Stimulated activated CD4-positive, alpha-beta T cell treated with anti-CD3 and anti-CD28 coated beads, Interleukin-1b, Interleukin-23, amount 100 ng/mL, for 1 hour (primary cell): ENCODE measurements at places on chromosomes 4 and X.

DNA sequence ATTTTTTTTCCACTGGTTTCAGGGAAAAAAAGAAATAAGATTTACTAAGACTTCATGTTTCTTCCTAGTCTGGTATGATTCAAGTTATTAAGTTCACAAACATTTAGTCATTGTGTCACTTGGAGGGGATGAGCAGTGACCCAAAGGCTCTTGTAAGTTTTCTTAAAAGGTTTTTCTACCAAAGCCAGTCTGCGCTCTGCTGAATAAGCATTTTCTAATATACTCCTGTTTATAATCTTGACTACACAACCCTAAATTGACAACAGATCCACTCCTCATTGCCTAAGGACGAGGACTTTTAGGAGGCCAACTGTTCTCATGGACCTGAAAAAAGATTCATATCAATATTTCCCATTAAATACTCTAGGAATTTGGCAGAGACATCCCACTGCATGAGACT, 161.1 kb upstream of the TLL1 start:
- no peak for DNase-seq

GRCh38 chr4:174213731-174214100, 69.8 kb downstream of the FBXO8 start:
- DNase-seq = no peak

- DNase-seq = no peak
Observed at GRCh38 chr4:159239629-159240028, 136.8 kb downstream of the RAPGEF2 start.

DNA sequence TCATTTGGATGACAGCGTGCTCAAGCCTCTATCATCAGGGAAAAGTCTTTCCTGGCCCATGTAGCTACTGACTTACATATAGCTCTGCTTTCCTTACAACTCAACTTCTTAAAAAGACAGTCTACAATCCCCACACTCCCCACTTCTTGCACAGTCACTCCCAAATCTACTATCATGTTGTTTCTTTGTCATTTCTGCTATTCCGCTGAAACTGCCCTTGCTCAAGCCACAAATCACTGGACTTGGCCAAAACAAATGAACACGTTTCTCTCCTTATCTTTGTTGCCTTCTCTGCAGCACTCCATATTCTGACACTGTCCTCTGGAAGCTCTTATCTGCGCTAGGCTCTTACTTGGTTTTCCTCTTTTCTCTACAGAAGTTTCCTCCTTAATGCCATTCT, 28.2 kb downstream of the GPRIN3 start:
- DNase-seq = no peak

DNA sequence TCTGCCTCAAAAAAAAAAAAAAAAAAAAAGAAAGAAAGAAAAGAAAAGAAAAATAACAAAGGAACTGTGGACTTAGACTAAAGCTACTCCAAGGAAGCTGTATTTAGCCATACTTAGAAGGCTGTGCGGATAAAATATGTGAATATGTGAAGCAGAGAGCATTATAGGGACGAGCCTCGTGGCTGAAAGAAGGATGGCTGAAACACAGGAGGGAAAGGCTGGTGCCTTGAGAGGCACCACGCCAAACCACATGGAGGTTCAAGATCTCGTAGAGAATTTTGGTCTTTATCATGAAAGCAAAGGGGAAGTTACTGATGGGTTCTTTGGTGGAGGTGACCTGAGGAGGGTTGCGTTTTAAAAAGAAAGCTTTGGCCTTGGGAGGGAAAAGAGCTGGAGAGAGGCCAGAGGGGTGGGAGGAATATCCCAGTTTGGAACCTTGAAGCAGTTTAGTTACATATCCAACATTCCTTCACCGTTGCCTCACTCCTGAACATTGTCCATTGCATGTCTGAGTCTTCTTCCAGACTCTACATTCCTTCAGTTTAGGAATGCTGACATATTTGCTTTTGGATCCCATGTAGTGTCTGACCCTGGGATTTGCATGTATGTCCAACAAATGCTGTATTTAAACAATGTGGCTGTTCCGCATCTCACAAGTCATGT, 82.5 kb downstream of the CPE start:
- DNase-seq = no peak
